Activated CD4-positive, alpha-beta T cell treated with anti-CD3 and anti-CD28 coated beads, Interleukin-2, amount 50 U/mL, for 24 hours (primary cell): ENCODE measurements at places on chromosomes 2 and 18.

- DNase-seq, result no peak
These were observed 313.7 kb downstream of the SATB2 start for GRCh38 chr2:199144036-199144435.

DNA sequence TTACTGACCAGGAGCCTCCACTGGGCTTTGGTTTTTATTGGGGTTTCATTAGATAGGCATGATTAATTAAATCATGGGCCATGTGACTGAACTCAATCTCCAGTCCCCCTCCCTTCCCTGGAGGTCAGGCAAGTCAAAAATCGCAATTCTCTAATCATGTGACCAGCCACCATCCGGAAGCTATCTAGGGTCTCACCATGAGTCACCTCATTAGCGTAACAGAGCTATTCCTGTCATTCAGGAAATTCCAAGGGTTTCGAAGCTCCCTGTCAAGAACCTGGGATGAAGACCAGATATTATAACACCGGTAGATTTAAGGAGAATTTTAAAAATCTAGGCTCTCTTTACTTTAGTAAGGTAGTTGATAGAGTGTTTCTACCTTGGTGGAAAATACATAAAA lies 180.3 kb upstream of the TCF4 start:
- DNase-seq, result no peak

- DNase-seq, result no peak
These were observed 139.4 kb downstream of the ASB1 start for GRCh38 chr2:238566001-238566645.

- DNase-seq, result no peak
These were observed 3.5 kb upstream of the IL1B start for GRCh38 chr2:112840068-112840445.

DNA sequence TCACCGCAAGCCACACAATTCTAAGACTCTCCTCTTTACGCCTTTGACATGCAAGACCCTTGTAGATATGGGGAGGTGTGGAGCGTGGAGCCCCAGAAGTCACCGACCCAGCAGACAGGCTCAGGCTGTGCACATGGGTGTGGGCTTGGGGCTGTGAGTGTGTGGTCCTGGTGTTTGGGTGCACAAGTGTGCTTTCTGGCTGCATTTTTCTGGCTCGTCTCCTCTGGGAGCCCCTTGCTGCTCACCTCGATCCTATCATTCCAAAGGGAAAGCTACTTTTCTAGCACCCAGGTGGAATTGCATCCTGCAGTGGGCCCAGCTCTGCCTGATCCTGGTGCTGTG lies 143.0 kb downstream of the ACOXL start:
- DNase-seq, result no peak

DNA sequence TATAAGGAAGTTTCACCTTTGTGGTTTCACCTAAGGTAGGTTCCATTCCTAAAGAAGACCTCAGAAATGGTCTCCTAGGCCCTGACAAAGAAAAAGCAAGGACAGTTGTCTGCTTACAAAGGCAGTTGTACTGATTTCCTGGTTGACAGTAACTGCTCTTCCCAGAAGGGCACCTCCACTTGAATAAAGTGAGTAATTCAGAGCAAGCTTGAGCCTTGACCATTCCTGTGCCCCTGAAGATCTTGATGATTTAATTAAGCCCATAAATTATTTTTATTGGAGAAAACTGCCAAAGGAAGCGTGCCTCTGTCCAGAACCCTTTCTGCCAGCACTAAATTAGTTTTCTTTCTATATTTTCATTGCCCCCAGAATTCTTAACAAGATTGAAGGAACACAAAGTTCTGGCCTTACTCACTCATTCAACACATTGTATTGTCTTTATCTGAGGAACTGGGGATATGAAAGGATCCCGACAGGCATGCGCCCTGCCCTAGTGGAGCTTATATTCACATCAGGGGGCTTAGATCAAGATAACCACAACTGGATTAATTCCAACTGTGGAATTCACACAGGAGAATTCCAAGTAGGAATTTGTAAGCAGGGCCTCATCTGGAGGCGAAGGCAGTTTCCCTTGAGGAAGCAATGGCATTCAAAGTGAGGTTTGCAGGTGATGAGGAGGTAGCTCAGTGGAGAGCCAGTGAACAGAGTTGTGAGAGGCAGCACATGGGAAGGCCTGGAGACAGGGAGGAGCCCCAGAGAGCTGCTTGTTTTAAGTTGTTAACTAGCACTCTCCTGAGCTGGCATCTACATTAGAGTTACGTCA lies 21.2 kb downstream of the PTRHD1 start:
- no peak for DNase-seq
